ENCODE measurements at places on chromosomes 7 and 10.

GRCh38 chr10:8379906-8380832 lies 325.7 kb downstream of the GATA3 start:
- DNase-seq, result no peak

GRCh38 chr7:151383638-151384351 lies 26.0 kb downstream of the WDR86 start:
- DNase-seq, result no peak

DNA sequence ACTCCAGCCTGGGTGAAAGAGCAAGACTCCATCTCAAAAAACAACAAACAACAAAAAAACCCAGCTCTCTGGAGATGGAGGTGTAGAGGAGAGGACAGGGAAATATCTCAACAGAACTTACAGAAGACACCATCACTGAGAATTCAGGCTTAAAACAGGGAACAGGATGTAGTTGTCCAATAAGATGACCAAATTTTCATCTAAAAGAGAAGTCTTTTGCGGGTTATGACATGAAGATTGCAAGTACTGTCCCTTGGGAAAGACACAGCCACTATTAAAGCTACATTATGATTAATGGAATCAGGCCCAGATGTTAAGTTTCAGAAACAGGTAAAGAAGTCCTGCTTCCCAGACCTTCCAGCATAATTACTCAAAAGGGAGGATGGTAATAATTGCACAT lies 235.2 kb upstream of the NRP1 start:
- DNase-seq, result no peak

DNA sequence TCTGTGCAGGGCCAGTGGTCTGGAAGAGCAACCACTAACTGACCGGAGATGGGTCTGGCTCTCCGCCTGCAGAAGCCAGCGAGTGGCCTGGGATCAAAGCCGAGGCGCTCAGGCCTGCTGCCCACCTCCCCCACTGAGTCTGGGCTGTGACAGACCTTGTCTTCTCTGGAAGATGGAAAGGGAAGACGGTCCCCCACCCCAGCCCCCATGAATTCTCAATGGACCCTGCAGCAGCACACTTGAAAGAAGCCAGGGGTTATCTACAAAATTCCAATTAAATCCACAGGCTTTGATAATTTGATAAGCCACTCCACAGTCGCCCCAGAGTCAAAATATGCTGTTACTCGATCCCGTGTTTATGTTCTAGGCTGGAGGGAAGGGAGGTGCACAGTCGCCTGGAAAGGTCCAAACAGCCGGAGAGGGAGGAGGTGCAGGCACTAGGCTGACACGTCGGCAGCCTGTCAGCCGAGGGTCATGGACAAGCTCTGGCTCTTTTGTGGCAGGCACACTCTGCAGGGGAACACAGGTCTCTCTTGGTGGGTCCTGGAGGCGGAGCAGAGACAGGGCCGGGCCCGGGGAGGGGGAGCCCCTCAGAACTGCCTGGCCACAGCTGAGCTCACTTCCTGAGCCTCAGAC lies 134.9 kb downstream of the SH3PXD2A start:
- DNase-seq, result no peak

- no peak for DNase-seq
Observed at GRCh38 chr10:128866551-128866950, 600.5 kb upstream of the MGMT start.

DNA sequence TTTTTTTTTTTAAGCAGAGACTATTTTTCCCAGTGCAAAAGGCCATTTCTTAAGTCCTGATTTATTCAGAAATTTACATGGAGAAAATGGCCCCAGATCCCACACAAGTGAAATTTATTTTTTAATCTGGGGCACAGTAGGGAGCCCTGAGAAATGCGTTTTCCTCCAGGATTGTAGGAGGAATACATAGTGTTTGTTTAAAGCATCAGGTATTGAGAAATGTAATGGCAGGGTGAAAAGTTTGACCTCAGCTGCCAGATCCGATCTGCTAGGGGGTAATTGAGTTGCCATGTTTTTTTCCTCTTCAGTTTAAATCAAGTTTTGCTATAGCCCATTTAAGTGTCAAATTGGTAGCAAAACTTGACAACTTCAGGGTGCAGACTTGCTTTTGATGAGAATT lies 110.0 kb downstream of the LRMDA start:
- DNase-seq, result no peak

DNA sequence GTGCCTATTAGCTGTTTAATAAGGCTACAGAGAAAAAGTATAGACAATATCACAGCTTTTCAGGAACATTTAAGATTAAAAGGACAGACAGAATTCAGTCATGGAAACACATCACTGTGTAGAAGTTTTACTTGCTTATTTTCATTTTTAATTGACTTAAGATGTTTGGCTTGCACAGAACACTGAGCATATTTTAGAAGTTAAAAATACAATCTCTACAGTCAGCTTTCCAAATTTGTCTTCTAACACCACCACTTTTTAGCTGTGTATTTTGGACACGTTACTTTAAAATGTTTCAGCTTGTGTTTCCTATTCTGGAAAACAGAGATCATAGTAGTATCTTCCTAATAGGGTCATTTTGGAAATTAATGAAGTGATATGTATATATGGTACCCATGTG lies 11.8 kb downstream of the CFAP69 start:
- no peak for DNase-seq

GRCh38 chr10:119449760-119450461 lies 92.6 kb downstream of the RGS10 start:
- no peak for DNase-seq

DNA sequence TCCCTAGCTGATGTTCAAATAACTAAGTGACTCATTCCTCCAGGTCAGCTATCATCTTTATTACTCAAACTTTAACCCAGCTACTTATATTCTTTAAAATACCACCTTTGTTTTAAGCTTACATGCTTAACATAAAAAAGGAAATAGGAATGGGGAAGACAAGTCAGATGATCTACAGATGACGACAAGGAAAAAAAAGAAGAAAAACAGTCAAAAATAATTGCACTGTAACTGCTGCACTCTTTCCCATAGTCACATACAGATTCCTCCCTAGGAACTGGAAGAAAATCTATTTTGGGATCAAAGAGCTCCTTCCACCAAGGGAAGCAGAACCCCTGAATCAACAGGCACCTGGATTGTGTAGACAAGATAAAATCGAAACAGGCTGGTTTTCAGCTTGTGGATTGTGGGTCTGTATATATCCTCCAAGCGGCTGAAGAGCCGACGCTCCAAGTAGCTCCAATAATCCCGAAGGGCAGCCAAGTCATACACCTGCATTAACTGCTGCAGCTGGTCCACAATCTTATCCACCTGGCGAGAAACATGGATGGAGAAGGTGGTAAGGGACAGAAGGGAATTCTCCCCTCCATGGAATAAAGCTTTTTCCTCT lies 2.0 kb downstream of the WDR91 start:
- no peak for DNase-seq

DNA sequence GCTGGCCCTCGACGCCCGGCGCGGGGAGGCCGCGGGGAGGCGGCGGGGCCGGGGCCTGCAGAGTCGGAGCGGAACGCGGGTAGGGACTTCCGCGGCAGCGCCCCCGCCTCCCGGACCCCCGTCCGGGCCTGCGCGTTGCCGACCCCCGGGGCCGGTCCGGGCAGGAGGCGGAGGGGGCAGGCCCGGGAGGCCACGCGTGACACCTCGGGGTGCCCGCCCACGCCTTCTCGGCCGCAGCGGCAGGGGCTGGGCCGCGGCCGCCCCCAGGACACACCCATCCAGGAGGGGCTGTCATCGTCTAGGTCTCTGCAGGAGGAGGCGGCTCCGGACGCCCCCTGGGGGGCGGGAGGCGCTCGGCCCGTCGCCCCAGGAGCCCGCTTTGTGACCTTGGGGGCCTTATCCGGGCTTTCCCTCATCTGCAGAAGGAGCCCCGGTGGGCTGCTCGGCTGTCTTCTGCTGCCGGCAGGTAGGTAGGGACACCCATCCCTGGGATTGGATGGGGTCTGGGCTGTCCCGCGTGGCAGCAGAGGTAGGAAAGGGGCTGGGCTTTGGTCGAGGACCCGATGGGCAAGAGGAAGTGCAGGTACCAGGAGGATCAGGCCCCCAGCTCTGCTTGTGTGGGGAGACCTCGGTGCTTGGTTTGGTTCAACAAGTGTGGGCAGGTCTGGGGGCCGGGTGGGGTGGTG lies 569 bp downstream of the ZNF316 start:
- DNase-seq, result peak; percentile 51

DNA sequence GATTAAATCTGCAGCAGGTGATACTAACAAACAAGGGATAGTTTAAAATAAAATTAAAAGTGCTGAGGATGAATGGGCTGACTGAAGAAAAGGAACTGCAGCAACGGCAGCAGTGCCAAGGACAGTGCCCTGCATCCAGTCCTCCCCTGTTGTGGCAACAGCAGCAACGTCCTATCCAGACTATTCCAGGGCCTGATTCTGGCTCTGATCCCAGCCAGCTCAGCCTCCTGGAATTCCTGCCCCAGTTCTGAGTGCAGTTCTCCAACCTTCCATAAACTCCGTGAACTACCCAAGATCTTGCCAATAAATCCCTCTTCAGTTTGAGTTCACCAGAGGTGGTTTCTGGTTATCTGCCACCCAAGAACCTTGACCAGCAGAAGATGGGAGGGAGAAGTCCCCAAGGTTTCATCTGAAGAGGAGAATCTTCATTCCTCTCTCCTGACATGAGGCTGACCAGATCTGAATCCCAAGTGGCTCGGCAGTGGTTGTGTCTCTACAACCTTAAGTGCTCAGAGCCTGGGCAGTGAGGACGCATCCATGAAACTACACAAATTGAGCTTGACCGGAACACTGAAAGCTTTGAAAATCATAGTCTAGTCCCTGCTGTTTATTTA lies 115.8 kb downstream of the SORBS1 start:
- DNase-seq, result no peak

DNA sequence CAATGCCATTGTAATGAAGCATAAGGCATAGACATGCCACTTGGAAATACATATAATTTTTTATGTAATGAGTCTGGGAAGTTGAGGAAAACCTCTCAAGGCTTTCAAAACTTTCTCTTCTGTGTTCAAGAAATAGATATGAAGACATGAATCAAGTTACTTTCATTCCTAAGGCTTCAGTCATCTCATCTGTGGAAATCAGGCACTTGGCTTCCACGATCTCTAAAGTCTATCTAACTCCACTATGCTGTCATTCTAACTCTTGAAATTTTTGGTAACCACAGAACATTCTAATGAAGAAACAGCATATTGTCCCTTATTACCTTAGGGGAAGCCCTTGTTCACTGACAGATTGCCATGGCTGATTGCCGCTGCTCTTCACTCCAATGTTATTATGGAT lies 242.6 kb downstream of the CNTNAP2 start:
- DNase-seq, result no peak

GRCh38 chr7:24325708-24326107 lies 41.7 kb downstream of the NPY start:
- no peak for DNase-seq

DNA sequence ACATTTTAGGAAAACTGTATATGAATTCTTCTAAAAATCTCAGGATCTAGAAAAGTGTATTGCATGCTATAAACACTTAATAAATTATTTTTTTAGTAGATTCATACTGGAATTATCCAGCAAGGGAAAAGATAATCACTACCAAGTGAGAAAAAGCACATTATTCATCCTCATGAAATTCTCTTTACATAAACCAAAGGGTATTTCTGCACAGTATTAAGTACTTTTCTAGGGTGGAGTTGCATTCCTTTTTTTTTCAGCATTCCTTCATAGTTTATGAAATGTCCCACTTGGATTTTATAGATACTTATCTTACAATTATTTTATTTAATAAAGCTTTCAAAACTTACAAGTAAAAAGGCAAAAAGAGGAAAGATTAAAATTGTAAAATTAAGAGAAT lies 403.3 kb downstream of the HGF start:
- no peak for DNase-seq

GRCh38 chr7:123528265-123528664 lies 6.1 kb downstream of the IQUB start:
- DNase-seq, result no peak

DNA sequence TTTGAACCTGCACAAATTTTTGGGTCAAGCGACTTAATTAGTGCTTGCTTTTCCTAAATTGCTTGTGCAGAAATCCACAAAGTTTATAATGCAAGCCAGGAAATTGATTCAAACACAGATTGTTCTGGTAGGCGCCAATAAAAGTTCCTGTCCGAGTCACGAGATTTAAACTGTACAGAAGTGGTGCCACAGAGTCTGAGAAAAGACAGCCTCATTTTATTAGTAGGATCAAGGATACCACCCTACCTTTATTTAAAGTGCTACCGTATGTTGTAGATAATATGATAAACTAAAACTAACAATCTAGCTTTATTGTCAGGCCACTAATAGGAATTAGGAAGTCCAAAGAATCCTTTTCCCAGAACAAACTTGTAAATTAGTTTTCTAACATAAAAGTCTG lies 696.7 kb downstream of the TNS3 start:
- no peak for DNase-seq

DNA sequence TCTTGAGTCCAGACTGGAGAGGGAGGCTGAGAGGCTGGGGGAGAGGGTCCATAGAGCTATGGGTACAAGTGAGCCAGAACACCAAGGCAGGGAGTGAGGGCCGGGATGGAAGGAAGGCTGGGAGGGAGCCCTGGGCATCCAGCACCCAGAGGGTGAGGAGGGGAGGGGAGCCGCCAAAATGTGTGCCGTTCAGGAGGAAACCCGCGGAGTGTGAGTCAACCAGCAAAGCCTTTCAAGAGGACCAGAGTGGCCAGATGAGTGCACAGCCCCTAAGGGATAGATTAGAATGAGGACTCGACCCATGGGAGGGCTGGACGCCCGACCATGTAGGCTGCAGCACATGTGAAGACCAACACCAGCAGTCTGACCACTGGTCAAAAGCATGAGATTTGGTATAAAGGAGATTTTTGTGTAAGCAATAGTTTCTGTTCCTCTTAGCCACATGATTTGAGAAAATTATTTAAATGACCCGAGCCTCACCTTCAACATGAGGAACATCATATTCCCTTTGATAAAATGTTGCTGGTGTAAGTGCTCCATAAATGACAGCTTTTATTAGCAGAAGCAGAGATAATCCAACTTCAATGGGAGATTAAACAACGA lies 179.7 kb upstream of the GRB10 start:
- no peak for DNase-seq

GRCh38 chr7:151477867-151478266 lies 37.9 kb upstream of the CRYGN start:
- no peak for DNase-seq

DNA sequence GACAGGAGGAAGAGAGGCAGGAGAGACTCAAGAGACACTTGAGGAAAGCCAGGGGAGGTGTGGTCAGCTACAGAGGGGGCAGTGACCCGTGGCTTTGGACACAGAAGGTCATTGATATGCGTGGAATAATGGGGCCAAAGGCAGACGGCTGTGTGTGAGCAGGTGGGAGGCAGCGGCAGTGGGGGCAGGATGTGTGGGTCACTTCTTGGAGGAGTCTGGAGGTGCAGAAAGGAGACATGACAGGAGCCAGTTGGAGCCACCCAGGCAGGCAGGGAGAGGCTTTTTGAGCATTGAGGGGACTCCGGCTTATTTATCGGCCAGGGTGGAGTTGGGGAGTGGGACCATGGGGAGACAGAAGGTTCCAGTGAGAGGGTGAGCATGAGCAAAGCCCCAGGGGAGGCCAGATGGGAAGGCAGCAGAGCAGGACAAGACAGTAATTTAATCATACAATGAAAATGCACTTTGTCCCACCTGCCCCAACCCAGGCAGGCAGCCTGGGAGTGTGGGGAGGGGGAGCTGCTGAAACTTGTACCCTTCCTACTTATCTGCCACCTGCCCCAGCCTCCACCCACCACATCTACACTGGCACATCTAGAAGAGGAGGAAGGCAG lies 5.0 kb downstream of the LDB3 start:
- no peak for DNase-seq
